Caki2 (cell line): ENCODE measurements at places on chromosomes 5 and 9. TPM values are rescaled to one million over a fixed set of nuclear protein-coding genes. Genes with fewer than 3 reads are reported as not detected.

Gene ARID3C
- not detected in 2 replicates for total RNA-seq

Gene BAAT
- total RNA-seq = not detected in 2 replicates

Gene CYLC2
- not detected in 2 replicates for total RNA-seq

Gene PDGFRB
- total RNA-seq = 1.4 and 16.3 TPM in 2 replicates

Gene WNK2
- total RNA-seq = 0.14 TPM in 1 of 2 replicates, not detected in the other

DNA sequence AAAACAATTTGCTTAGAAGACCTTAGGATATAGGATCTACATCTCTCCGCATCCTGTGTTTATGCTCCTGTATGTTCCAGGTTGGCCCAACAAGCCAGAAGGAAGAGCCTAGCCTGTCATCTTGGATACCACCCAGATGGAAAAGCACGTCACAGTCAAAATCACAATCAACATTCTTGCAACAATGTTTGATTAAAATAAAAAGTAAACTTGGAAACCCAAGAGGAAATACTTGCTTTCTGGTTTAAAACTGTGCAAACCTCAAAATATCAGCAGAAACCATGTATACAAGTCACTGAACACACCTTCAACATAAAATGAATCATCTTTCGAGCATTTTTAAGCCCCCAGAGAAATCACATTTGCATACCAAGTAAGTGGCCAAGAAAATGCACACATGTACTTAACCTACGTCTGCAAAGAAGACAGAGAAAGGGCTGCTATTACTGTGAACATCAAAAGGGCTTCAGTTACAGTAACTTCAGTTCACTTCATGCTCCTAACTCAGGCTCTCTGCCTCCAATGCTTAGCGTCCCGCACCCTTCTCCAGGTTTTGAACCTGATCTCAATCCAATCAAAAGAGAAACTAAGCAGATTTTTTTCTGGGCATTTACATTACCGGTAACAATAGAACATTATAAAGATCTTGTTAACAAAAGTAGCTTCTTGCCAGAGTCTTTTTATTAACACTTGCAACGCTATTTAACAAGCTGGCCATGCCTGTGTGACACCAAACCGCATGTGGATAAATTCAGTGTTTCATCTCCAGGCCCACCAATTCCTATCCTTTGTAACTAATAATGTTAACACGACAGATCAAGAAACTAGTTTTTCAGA lies 1.3 kb downstream of the ENC1 start:
- DNase-seq = peak; percentile 26

DNA sequence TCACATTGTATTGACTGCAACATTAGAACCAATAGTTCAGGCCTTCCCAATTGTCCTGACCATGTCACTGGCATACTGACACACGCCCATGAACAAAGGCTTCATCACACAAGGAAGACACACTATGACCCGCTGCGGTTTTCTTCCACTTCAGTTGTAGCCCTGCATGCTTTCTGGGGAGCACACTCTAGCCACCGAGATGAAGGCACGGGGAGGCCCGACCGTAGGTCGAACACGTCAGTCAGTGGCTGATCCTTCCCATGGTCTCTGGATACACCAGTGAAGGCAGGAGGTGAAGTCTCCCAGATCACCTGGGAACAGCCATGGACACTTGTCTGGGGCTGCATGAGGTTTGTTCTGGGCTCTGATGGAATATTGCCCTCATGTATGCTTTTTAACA lies 224.7 kb downstream of the FSTL4 start:
- DNase-seq = no peak

DNA sequence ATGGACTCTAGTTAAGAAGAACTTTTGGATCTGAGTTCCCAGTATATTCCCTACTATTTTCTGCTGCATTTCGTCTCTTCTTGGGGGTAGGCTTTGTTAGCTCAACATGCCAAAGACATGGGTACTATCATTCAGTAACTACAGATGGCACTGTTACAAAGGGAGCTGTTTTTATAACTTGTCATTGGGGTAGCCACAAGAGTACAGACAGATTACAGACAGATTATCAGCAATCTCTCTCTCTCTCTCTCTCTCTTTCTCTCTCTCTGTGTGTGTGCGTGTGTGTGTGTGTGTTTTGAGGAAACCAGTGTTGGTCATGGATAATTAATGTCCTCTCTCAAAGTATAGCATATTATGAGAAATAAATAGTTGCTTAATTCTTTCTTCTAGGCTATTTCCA lies 116.1 kb downstream of the WDR70 start:
- peak; percentile 14 for DNase-seq

GRCh38 chr9:112508377-112508776 lies 21.8 kb downstream of the KIAA1958 start:
- no peak for DNase-seq

DNA sequence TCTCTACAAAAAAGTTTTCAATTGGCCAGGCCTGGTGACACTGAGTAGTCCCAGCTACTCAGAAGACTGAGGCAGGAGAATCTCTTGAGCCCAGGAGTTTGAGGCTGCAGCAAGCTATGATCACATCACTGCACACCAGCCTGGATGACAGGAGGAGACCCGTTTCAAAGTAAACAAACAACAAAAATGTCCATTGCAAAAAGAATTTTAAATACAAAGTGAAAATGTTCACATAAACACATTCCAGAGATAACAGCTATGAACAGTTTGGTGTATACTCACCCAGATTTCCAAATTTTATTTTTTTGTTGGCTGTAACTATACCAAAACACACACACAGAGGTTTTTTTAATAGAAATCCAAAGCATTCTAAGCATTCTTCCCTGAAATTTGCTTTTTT lies 39.8 kb downstream of the ADRA1B start:
- no peak for DNase-seq
